NCI-H187 treated with DMSO at 0.1 percent for 48 hours (cell line): ENCODE measurements at places on chromosomes 16 and 17.

- no peak for DNase-seq
Observed at GRCh38 chr16:57986196-57986595, 14.3 kb downstream of the ZNF319 start.

DNA sequence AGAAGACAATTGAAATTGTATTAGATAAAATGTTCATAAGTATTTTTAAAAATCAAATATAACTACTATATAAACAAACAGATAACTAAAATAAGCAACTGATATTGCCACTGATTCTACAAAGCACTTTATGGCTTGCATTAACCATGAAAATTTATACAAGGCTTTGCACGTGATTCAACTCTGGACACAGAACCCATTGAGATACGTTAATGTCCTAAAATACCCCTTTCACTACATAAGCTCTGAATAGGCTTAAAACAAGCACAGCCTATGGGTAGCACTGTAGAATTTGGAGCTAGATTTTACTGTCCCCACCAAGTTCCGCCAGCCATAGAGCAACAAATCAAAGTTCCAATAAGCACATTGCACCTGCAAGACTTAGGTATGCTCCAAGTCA is 4.5 kb downstream of the ZNF652 start:
- DNase-seq, result no peak

- no peak for DNase-seq
Observed at GRCh38 chr16:87995644-87996043, 44.4 kb downstream of the BANP start.

- no peak for DNase-seq
Observed at GRCh38 chr17:59431601-59432000, 100.1 kb downstream of the YPEL2 start.

GRCh38 chr17:40518401-40519088 is 17.1 kb upstream of the TNS4 start:
- no peak for DNase-seq

DNA sequence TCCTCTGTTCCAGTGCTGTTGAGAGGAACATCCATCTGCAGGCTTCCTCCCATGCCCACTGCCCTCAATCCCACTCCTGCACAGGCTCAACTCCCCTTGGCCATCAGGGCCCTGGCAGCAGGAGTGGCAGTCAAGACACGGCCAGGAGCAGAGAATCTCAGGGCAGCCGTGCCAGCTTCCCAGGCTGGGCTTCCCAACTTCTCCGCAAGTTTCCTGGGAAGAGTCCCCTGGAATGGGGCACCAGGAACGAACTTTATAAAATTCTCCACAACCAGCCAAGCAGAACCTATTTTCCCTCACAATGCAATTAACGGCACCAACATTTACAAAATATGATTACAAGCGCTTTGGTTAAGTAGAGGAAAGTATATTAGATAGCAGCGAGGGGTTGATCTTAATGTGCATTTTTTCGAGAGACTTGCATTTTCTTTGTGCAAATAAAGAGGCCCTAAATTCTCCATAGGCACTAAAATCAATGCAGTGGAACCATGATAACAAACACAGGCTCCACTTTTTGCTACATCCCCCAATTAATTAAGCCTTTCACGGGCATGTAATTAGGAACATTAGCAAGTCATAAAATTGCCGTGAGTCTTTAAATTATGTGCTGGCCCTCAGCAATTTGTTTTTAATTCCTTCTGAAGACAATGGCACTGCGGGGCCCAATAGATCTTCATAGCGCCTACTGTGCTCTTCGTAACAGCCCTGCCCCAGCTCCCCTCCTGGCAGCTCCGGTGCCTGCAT is 99.9 kb upstream of the LHX1 start:
- DNase-seq, result no peak

GRCh38 chr17:36463916-36464764 is 22.3 kb upstream of the ZNHIT3 start:
- no peak for DNase-seq
